Neural crest cell (in vitro differentiated cells): ENCODE measurements at places on chromosomes 13 and 19.

- DNase-seq: no peak
Measured at GRCh38 chr19:40348961-40349507, 539 bp downstream of the PLD3 start.

- DNase-seq: no peak
Measured at GRCh38 chr13:28161370-28161769, 23.0 kb downstream of the PAN3 start.

DNA sequence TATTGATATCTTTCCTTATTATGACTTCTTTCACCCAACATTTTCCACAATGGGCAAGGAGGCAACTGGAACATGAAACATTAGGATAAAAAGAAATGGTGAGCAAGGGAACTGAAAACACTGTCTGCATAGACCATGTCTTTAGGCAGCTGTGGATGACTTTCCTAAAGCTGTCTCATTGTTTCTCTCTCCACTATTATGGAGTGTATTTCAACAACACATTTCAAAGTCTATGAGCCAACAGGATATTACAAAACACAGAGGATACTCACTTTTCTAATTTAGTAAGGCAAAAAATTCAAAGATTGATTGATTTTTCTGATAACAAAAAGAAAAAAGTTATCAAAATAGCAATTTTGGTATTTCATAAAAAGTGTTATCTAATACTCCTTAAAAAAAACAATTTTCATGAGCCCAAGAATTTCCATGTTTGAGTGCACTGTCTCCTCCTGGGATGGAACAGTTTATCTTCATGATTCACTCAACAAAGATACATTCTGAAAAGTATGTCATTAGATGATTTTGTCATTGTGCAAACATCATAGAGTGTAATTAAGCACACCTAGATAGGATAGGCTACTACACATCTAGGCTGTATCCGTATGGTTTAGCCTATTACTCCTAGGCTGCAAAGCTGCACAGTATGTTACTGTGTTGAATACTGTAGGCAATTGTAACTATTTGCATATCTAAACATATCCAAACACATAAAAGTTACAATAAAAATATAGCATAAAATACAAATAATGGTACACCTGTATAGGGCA, 1568.4 kb downstream of the SLITRK5 start:
- no peak for DNase-seq

- no peak for DNase-seq
Measured at GRCh38 chr13:23616228-23616627, 46.0 kb downstream of the TNFRSF19 start.

- no peak for DNase-seq
Measured at GRCh38 chr13:43227721-43228120, 204.3 kb downstream of the DNAJC15 start.
